Fibroblast of skin of right quadriceps (primary cell): ENCODE measurements at places on chromosomes 2 and 18.

DNA sequence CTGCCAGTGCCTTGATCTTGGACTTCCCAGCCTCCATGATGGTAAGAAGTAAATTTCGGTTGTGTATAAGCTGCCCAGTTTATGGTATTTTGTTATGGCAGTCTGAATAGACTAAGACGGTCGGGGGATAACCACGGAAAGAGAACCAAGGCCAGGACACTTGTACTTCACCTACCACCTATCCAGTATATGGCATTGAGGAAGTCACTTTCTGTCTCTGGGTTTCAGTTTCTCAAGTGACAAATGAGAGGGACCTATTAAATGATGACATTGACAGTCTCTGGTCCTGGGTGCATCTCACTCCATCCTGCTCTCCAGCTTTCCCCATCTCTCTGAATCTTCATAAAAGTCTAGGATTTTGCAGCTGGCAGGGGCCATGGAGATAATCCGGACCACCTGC lies 183.8 kb upstream of the MSH6 start:
- no peak for DNase-seq

- no peak for DNase-seq
These were observed 39.6 kb upstream of the SCN1A start for GRCh38 chr2:166167449-166167848.

DNA sequence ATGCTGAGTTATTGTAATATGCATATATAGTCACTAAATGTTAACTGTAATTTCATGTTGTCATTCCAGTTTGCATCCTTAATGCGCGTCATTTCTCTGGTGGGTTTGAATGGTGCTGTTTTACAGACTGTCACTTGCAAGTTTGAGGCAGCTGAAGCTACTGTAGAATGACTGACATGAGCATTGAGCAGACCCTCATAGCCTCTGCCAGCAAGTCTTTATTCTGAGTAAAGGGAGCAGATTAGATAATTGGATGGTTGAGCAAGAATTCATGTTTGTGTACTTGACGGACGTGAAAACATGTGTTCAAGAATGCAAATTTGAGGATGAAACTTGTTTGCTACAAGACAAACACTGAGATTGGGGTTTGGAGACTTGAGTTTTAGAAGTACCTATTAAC lies 854.8 kb upstream of the KLHL29 start:
- no peak for DNase-seq

DNA sequence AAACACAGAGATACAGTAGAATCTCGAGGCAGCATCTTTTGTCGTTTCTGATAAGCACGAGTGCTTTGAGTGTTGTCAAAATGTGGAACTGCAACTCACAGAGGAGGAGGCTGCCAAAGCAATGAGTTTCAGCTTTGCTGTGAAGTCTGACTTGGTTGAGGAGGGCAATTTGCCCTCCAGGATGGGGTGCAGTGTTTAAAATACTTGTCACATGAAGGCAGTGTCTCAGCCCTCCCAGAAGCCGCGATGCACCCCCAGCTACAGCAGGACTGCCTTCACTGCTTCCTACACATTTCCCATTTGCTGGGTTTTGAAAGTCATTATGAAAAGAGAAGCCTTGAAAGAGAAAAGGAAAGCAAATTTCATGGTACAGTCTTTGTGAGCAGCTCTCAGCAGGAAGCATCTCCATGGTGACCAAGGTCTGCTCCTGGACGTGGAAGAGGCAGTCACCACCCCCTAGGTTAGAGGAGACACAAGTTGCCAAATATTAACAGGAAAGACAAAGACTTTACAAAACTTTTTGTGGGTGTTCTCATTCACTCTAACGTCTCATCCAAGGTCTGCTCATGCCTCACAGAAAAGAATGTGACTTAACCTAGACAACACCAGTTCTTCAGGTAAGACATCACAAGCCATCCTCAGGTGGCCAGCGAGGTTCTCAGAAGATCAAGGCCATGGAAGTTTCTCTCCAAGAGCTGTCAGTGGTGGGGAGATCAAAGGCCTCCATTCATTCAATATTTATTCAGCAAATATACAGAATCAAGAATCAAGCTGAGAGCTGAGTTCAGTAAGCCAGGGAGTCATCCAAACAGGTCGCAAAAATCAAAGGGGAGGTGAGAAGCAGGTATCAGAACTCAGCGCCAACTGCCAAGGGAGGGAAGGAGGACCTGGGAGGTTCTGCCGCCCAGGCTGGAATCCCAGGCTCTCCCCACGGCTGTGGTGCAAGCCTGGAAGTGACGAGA lies 476.0 kb downstream of the EIPR1 start:
- no peak for DNase-seq

DNA sequence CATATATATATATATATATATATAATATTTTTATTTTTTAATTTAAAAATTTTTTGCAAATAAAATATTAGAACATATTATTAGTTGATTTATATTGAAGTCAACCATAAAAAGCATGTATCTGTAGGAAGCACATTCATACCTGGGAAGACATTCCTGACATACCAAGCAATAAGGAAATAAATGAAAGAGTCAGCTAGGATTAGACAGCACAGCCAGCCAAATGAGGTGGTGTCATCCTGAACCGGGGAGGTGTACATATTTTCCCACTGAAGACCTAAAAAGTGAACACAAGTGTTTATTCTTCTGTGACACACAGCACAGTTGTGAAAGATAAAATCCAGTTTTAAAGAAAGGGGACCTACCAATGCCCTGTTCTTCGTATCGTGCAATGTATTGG lies 149.2 kb downstream of the ABCA12 start:
- DNase-seq, result no peak

DNA sequence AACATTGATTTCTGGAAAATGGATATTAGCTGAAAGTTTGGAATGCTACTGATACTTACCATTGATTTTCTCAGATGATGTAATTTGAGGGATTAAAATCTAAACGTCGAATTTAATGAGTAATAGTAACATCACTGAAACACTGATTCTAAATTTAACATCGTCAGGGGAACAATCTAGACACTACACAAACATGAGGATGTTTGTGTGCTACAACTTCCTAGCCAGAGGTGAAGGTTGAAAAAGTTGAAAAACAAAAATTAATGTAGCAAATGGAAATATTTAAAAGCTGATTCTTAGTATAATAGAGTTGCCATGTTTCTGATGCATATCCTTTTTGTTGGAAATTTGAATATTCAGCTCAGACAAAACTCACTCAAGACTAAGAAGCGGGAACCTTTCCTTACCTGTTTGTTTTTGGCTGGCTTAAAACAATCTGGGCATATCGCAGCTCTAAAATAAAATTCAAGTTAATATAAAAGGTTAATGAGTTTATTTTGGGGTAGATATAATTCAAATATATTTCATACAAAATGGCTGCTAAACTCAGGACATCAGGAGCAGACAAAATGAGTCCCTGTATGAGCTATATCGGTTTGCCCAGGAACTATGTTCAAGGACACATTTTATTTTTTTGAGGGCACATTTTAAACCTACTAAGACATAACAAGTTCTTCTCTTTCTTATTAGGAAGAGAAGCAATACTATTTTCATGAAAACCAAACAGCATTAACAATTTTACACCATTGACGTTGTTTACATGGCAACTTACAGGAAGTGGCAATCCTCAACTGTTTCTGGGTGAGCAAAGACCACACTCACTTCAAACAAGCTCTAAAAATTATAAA lies 52.6 kb upstream of the PEX13 start:
- no peak for DNase-seq

GRCh38 chr2:9113262-9113661 lies 93.3 kb upstream of the ASAP2 start:
- DNase-seq, result no peak
